ENCODE measurements at places on chromosomes 7 and 10.

DNA sequence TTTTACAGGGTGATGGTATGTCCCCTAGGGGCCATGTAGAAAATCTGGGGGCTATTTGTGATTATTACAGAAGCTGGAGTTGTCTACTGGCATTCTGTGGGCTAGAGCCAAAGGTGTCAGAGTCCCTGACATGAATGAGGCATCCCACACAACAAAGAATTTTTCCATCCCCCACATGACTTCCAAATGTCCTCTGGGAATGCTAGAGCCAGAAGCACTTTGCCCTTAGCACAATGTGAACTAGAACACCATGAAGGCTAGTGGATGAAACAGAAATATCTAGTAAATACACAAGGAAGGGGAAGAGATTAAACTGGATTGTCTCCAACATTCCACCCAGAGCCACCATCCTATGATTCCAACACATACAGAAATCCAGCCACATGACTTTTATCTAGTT lies 46.9 kb downstream of the FAM13C start:
- no peak for DNase-seq

DNA sequence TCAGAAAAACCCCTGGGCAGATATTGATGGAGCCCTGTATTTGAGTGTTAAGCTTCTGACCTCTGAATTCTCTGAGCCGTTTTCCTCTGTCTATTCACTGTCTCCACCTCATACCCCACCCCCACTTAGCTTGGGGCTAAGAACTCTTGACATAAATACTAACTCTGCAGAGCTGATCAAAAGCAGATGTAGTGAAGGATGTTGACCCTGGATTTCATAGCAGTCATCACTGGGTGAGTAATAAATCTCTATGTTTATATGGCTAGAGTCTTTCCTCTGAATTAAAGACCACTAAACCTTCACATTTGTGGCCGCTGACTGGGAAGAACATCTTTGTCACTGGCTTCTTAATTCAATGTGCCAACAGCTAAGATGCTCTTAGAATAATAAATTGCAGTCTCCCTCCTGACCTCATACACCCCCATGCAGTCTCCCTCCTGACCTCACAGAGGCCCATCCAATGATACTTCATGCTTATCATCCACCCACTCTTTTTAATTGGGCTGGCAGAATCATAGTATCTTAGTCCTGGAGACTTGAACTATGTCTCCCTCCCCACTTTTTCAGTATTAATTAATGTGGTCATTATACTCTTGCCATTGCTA lies 78.0 kb upstream of the MACROH2A2 start:
- no peak for DNase-seq

DNA sequence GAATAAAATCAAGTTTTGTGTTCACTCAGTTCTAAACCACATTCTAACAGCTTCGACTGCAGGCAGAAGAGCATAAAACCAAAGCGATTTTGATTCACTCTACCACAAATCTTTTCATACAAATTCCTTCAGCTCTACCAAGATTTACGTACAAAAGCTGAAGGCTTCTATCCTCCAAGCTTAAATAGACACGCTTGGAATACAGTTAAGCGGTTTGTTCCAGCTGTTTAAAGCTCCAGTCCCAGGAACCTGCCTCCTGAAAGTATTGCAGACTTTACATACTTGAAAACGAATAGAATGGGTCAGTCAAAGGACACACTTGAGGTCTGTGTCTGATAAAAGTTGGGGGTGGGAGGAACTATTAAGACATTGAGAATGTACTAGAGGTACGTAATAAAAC lies 102.9 kb downstream of the MPP7 start:
- DNase-seq: no peak

- DNase-seq: no peak
Observed at GRCh38 chr7:602341-603141, 82.9 kb upstream of the PDGFA start.

- peak; percentile 76 for DNase-seq
Observed at GRCh38 chr7:30142710-30143109, 7.9 kb downstream of the MTURN start.

- no peak for DNase-seq
Observed at GRCh38 chr10:131821378-131822012, 79.3 kb upstream of the PPP2R2D start.

DNA sequence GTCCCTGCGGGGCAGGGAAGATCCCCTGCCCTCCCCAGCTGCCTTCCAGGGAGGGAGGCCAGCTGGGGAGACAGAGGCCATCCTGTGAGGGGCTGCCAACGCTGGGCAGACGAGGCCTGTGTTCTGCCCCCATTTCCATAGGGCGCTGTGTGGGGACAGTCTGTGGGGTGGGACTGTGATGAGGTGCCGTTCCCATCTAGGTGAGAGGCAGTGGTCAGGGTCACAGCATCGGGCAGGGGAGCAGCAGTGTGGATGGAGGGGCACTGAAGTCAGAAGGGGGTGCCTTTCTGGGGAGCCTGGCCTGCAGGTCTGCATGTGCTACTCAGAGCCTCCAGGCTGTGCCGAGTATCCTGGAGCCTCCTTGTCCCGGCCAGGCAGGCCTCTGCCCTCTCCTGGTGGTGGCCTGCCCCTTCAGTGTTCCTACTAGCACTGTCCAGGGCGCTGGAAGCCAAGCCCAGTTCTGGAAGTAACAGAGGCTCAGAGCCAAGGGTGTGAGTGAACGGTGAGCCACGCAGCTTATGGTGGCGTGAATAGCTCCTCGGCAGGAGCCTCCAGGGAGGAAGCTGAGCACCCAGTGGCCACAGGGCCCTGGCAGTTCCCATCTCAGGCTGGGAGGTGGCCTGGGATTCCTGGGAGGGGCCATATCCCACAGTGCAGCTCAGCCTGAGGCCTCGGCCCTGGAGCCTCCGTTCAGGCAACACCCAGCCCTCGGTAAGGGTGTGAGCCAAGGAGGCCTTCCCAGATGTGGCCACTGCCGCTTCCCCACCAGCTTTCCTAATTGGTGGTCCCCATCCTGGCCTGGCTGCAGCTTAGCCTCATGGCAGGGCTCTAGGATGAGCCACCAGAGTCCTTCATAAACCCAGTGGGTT lies 23.3 kb upstream of the CSGALNACT2 start:
- no peak for DNase-seq

GRCh38 chr10:12081470-12081869 lies 12.7 kb downstream of the DHTKD1 start:
- DNase-seq: no peak

DNA sequence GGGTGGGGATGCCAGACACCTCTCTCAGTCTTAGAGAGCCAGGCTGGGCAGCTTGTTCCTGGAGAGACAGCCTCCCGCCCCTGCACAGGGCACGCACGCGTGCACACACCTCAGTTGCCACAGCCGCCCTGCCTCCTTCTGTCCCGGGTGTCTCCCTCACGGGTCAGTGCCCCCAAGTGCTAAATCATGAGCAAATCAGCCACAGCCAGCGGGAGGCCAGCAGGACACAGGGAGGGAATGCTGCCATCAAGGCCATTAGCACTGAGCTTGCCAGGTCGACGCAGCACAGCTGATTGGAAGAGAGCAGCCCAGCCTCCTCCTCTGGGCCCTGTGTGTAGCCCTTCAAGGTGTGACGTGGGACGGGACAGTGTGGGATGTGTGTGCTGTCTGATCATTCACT lies 130.4 kb downstream of the CDH23 start:
- DNase-seq: no peak

GRCh38 chr10:78520737-78521430 lies 487.2 kb downstream of the RPS24 start:
- no peak for DNase-seq

GRCh38 chr7:106814887-106815286 lies 50.2 kb upstream of the PIK3CG start:
- DNase-seq: no peak

DNA sequence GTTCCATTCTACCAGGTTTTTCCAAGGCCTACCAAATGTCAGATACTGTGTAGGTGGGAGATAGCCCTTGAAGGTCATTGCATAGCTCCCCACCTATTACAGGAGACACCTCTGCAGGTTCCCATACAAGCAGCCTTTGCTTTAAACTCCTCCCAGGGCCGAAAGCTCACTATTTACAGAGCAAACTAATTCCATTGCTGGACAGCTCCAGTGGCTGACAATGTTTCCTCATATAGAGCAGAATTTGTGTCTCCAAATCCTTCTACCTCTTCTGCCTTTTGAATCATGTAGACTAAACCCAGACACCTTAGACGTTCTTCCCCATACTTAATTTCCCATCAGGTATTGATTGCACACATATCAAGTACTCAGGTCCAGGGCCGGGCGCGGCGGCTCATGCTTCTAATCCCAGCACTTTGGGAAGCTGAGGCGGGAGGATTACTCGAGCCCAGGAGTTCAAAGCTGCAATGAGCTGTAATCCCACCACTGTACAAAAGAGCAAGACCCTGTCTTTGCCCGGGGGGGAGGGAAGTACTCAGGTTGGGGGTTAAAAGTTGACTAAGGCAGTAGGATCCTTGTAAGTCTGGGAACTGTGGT lies 2.1 kb downstream of the CNNM1 start:
- no peak for DNase-seq

- no peak for DNase-seq
Observed at GRCh38 chr10:1536341-1536740, 201.0 kb downstream of the ADARB2 start.

GRCh38 chr10:14010769-14011574 lies 319.8 kb downstream of the FRMD4A start:
- no peak for DNase-seq

- no peak for DNase-seq
Observed at GRCh38 chr7:50393076-50393475, 57.1 kb downstream of the FIGNL1 start.

- DNase-seq: no peak
Observed at GRCh38 chr10:133467286-133467911, 13.7 kb downstream of the SCART1 start.

DNA sequence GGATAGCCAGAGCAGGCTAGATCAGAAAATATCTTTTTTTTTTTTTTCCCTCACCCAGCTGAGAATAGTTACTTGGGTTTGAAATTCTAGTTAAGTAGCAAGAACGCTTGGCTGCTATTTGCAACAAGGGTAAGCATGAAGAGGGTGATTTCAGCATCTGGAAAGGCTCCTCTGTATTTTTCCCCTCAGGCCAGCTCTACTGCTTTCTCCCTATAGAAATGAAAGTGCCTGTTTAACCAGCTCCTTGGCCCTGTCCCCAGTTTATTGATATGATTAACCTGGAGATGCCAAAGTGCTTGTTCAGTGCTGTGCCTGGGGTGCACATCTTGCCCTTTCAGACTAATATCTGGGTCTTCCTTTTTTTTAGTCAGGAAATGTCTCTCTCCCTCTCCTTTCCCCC lies 37.1 kb downstream of the AP3M1 start:
- DNase-seq: no peak

GRCh38 chr10:90023950-90024349 lies 322.6 kb downstream of the KIF20B start:
- no peak for DNase-seq

DNA sequence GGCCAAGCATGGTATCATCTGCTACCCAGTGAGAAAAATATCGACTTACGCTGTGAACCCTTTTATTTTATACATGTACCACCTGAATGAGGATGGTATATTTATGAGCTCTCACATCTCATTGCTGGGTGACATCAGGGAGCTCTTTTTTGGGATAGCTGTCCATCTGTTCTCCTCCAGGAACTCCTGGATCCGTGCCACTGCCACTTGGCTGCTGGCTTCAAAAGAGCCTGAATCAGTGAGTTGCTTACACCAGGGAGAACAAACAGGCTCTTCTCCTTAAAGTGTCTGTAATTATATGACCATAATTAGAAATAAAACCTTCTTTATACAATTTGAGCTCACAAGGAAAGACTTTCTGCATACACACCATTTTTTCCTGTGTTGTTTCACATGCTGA lies 106.2 kb downstream of the KAT6B start:
- DNase-seq: no peak

- DNase-seq: no peak
Observed at GRCh38 chr10:104488439-104488832, 134.8 kb downstream of the CFAP58 start.

DNA sequence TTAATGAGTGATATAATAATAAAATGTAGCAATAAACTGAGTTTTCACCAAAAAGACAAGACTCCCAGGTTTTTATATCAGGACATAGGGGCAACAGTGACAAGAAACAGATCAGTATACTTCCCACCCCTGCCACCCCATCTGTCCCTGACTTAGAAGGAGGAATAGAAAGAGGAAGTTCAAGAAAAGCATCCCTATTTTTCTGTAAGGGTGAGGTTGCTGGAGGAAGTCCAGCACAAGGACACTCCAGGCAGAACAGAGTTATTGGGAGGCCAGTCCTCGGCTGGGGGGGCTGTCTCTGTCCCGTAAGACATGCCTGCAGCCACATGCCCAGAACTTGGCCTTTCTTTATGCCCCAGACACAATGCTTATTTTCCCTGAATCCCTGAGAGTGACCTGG lies 16.5 kb upstream of the TLX1 start:
- no peak for DNase-seq

GRCh38 chr7:128092221-128092620 lies 61.0 kb upstream of the LRRC4 start:
- no peak for DNase-seq

GRCh38 chr7:21146642-21147423 lies 281.1 kb upstream of the SP4 start:
- no peak for DNase-seq
